ENCODE measurements at places on chromosomes 2 and 18.
A peak's percentile ranks its signal among the peaks of the same experiment; 100 is the strongest.

DNA sequence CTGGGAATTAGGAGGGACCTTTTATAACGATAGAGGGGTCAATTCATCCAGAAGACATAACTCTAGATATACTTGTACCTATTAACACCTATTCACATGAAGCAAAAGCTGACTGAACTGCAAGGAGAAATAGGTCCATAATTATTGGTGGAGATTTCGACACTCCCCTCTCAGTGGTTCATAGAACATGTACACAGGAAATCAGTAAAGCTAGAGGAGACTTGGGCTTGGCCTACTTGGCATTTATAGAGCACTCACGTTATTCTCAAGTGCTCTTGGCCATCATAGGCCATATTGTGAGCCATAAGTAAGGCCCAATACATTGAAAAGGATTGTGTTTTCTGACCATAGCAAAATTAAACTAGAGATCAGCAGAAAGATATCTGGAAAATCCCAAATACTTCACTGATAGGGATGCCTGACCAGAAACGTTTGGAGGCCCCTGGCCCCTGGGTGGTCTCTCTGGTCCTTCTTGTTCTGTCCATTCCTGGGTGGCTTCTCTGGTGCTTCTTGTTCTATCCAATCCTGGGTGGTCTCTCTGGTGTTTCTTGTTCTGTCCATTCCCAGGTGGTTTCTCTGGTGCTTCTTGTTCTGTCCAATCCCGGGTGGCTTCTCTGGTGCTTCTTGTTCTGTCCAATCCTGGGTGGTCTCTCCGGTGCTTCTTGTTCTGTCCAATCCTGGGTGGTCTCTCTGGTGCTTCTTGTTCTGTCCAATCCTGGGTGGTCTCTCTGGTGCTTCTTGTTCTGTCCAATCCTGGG lies 49.0 kb downstream of the SNED1 start:
- no peak for DNase-seq

DNA sequence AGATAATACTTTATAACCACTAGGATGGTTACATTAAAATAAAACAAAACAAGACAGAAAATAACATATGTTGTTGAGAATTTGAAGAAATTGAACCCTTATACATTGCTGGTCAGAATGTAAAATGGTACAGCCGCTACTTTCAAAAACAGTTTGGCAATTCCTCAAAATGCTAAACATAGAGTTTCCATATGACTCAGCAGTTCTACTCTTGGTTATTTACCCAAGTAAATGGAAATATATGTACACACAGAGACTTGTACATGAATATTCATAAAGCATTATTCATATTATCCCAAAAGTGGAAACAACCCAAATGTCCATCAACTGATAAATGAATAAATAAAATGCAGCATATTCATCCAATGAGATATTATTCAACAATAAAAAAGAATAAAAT lies 92.5 kb upstream of the LRATD1 start:
- DNase-seq, result no peak

DNA sequence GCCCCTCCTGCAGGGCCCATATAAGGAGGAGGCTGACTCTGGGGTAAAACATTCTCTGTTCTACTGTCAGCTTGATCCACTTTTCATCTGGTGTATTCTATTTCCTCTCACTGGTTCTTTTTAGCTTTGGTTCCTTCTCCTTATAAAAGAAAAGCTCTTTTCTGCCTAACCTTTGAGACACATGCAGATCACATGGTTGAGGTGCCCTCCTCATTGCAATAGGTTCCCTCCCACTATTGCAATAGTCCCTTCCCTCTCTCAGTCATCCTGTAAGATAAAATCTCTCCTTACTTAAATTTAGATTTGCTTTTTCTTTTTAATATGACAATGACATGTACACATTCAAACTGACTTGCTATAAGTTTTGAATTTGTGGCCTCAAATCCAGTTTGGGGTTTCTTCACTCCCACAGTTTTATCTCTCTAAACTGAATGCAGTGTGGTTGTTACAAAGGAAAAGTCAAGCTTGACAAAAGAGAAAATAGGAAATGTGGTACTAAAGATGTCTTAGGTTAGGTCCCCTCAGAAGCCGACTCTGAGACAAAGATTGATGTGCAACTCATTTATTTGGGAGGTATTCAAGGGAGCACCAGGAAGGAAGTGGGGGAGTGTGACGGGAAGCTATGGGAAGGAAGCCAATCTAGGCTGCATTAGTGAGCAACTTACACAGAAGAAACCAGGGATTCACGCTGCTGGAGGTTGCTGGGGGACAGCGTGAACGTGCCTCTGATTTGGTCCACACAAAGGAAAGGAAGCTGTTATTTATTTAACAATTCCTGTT lies 127.6 kb upstream of the LINC00305 start:
- peak; percentile 28 for DNase-seq

- DNase-seq, result no peak
These were observed 56.7 kb upstream of the EPB41L3 start for GRCh38 chr18:5600378-5601071.

DNA sequence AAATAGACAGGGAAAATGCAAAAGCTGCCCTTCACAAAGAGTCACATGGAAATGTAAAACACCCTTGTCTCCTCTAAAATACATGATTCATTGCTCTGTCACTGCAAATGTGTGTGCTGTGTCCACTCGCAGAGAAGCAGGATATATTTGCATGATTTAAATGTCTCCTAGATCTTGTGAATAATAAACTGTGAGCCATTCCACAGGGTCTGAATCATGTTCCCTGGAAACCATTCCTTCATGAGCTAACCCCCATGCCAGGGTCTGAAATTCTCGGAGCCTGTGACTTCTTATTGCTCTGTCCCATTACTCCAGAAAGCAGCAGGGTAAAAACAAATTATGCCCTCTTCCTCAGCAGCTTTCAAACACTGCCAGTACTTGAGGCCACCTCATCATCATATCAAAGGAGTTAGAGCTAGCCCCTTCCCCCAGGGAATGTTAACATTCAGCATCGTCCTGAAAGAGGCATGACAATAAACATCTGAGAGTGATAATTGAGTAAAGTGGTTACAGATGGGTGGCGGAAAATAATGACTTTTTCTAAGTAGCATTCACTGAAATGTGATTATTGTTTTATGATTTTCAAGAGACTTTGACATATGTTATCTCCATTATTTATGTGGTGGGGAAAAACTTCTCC lies 11.7 kb upstream of the CNGA3 start:
- no peak for DNase-seq

- no peak for DNase-seq
These were observed 27.0 kb downstream of the MEIS1 start for GRCh38 chr2:66461664-66462500.

All from right hindlimb (tissue), 1 donor.